GM12892 (cell line): ENCODE measurements at places on chromosomes 3 and 15.

DNA sequence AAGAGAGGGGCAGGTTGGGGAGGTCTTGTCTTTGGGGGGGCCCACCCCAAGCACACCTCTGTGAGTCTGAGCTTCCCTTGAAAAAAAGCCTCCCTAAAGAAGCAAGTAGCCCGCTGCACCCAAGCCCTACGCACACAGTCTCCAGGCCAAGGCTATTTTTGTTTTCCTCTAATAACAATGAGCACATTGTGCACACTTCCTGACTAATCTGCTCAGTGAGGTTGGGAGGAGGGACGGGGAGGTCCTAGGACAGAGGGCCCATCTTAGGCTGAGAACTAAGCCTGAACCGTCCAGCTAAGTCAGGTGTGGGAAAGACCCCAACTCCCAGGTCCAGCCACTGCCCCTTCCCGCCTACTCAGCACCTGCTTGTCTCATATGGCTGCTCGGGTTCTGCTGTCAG, 87.2 kb downstream of the HMG20A start:
- no peak for DNase-seq

GRCh38 chr3:127787571-127788365, 34.5 kb downstream of the MGLL start:
- DNase-seq, result no peak

DNA sequence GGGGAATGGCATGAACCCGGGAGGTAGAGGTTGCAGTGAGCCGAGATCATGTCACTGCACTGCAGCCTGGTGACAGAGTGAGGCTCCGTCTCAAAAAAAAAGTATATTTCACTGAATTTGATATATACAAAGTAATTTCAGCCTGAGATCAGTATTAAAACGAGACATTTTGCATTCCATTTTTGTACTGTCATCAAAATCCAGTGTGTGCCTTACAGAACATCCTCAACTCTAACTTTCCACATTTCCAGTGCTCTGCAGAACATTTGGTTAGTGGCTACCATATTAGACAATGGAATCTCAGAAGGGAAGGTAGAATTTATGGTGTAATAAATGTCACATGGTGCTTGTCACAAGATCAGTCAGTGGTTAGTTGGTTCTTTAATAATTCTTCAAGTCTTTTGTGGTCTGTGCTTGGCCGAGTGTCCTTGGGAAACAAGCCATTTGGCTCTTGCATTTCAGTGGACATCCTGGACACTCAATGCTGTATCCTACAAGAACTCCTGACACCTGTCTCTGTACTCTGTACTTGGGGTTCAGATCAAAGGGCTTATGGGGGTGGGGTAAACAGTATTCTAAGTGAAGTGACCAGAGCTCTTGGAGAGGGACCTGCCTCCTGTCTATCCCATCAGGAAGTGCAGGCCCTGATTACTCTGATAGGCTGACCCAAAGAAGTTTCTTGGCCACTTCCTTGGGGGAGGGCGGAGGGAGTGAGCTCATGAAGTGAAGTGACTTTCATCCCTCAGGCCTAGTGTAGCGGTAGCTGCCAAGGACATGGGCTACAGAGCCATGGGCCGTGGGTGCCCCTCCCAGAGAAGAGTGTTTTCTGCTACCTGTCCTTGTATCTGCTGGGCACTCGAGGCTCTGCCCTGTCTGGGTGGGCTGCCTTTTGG, 3.7 kb downstream of the ACVR2B start:
- no peak for DNase-seq

DNA sequence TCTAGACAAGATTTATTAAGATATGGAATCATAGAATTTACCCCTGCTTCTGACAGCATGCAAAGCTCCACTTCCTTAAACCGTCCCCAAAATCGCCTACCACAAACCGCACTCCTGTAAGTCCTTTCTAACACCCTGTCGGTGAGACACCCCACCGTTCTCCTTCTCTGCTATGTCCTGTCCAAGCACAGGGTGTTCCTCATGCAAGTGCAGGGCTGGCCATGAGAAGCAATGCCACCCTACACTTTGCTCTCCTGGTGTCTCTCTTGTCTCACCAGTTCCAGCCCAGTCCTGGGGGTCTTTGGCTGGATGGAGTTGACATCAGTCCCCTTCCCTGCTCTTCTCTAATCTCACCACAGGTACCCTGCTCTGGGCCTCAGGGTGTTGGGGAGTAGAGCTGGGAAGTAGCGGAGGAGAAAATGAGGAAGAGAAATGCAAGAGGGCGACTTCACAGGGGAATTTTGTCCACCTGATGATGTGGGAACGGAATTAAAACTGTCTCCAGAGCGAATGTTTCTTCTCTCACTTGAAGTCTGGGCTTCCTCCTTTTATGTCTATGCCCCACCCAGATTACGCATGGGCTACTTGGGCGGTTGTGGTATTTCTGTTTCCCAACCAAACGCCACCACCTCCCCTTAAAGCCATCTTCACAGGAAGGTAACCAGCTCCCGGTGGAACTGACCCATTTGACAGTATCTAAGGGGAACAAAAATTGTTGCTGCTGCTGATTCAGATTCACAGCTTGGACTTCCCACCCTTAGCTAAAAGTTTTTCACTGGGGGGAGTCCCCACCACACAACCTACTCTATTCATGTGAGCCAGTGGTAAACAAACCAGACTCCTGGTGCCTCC, 49.9 kb downstream of the CASR start:
- peak; percentile 19 for DNase-seq

DNA sequence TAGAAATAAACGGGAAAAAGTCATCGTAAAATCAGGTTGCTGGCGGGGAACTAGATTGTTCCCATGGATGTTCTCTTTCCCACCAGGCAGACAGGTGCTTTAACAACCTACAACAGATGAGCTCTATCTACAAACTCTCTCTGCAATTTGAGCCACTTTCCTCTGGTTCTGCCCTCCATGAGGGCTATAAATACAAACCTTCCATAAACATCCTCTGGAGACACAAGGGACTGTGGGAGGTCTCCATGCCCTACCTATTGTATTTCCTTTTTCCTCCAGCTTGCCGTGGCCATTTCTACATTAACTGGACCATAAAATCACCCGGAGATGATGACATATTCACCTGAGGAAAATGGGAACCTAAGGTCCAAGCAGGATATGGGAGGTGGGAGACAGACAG, 151.1 kb downstream of the GABRB3 start:
- DNase-seq, result no peak

DNA sequence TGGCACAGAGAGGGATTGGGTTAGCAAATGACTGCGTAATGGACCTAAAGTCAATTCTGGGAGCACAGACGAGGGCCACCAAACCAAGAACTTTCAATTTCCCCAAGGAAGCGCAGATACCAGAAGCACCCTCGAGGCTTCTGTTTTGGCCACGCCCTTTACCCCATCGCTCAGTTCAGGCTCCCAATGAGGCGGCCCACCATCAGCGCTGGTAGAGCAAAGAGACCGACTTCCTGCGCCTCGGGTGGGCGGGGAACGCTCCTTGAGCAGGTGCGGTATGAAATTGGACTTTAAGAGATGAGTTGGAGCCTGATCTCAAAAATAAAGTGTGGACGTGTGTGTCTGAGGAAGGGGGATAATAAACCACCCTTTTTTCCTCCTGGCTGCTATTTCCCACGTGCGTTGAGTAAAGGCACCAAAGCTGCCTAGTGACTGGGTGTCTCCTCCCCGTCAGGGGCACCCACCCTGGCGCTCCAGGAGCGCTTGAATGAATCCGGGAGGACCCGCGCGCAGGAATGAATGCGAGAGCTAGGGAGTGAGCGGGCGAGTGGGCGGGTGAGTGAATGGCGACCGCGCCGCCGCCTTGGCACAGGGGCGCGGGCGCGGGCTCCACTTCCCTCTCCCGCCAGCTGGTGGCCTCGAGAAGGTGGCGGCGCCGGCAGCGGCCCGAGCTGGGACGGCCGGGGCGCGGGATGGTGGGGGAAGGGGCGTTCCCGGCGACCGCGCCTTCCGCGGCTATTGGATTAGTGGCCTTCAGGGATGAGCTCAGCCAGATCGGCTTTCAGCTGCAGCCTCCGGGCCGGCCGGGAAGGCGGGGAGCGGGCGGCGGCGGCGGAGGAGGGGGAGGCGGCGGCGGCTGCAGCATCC, at the start of gene SPSB4:
Gene SPSB4 (plus strand): TSS at position 772 of the 867 bp plus-strand sequence. CDS start 14,758 bp downstream, outside the sequence.
- DNase-seq, result no peak

DNA sequence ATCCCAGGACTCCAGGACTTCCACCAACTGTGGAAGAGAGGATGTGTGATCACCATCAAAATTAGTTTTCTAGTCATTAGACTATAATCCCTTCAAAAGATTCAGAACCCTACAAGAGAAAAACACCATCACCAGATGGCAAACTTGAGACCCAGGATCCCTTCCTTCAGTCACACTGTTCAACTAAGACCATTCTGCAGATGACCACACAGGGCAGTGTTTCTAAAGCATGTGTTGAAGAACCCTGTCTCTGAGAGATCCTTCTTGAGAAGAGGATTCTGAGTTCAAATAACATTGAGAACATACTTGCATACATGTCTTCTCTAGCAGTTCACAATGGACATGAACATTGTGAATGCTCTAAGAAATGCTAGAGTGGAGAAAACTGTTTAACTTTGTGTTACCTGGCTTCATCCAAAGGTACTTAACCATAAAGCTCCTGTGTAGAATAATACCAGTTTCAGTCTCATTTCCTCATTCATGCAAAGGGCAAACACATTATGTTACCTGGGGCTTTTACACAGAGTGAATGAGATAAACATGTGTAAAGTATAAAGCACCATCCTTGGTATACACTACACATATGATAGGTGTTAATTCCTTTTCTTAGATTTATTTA, 2.4 kb upstream of the ADGRG7 start:
- no peak for DNase-seq
